ENCODE measurements at places on chromosomes 6 and 20. TPM values are rescaled to one million over a fixed set of nuclear protein-coding genes. Genes with fewer than 3 reads are reported as not detected.

- H3K36me3 ChIP-seq, result no peaks in the 10 kb centered on the region
- H3K27me3 ChIP-seq, result no peaks in the 10 kb centered on the region
- H3K27ac ChIP-seq, result no peak overlapping the region
These were observed 99.9 kb downstream of the CDH26 start for GRCh38 chr20:60057866-60058807.

TCP11 gene
- not detected for total RNA-seq

- no peak overlapping the region for H3K27ac ChIP-seq
- no peaks in the 10 kb centered on the region for H3K4me1 ChIP-seq
- H3K27me3 ChIP-seq, result peaks cover 8% of the 10 kb centered on the region
- no peaks in the 10 kb centered on the region for H3K36me3 ChIP-seq
- peak; percentile 62 for DNase-seq
These were observed 39.9 kb downstream of the SLC52A3 start for GRCh38 chr20:728256-728944.

DNA sequence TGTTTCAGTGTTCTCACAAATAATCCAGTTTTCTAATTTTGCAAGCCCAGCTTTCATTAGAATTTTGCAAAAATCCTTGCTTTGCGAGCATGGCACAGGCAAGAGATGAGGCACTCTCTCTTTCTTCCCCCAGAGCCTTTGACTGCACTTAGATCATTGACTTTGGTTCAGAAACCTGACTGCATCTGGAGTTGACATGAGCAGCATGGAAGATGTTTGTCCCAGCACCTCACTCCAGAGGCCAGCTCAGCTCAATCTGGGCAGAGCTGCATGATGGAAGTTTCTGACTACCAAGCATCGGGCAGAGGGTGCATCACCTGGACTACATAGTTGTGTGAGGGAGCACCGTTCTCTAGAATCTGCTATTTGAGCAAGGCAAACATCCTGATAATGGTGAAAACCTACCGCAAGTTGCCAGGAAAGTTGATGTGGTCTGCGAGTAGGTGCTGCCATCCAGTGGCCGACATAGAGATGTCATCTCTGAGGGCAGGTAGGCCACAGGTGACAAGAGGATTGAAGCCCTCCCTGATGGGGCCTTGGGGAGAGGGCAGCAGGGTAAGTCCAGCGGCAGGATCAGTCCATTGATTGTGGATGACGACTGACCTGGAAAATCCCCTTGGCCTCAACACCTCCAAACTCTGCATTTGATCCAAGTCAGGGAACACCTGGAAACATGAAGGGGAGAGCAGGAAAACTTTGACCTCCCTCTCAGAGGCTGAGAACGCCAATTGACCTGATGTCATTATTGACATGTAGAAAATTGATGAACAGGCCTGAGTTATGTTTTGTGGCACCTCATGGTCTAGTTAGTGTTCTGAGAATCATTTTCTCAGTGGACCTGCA lies 3.8 kb upstream of the LPA start:
- H3K27ac ChIP-seq, result no peak overlapping the region
- H3K4me3 ChIP-seq, result no peak overlapping the region
- H3K36me3 ChIP-seq, result no peaks in the 10 kb centered on the region
- no peaks in the 10 kb centered on the region for H3K27me3 ChIP-seq
- H3K4me1 ChIP-seq, result no peaks in the 10 kb centered on the region
- DNase-seq, result peak; percentile 23

- no peaks in the 10 kb centered on the region for H3K36me3 ChIP-seq
- H3K4me1 ChIP-seq, result peaks cover 12% of the 10 kb centered on the region
- peak; percentile 61 for DNase-seq
- H3K27me3 ChIP-seq, result no peaks in the 10 kb centered on the region
- H3K4me3 ChIP-seq, result no peak overlapping the region
- no peak overlapping the region for H3K27ac ChIP-seq
These were observed 111.4 kb upstream of the ARMC2 start for GRCh38 chr6:108736832-108737231.
